Retinal pigment epithelial cell (primary cell): ENCODE measurements at places on chromosomes 1 and 21.

DNA sequence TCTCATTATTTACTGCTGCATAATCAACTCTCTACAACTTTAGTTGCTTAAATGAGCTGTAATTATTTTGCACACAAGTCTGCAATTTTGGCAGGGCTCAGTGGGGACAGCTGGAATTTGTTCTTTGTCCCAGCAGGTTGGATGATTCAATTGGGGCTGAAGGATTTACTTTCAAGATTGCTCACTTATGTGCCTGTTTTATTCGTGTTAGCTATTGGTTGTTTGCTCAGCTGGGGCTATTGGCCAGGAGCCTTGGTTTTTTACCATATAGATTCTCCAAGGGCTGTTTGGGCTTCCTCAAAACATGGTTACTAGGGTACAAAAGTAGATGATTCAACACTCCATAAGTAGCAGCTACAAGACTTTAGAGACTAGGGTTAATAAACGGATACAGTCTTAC is 13.4 kb downstream of the OR10R2 start:
- DNase-seq: no peak

- no peak for DNase-seq
These were observed 47.1 kb downstream of the PHACTR4 start for GRCh38 chr1:28416509-28417194.

DNA sequence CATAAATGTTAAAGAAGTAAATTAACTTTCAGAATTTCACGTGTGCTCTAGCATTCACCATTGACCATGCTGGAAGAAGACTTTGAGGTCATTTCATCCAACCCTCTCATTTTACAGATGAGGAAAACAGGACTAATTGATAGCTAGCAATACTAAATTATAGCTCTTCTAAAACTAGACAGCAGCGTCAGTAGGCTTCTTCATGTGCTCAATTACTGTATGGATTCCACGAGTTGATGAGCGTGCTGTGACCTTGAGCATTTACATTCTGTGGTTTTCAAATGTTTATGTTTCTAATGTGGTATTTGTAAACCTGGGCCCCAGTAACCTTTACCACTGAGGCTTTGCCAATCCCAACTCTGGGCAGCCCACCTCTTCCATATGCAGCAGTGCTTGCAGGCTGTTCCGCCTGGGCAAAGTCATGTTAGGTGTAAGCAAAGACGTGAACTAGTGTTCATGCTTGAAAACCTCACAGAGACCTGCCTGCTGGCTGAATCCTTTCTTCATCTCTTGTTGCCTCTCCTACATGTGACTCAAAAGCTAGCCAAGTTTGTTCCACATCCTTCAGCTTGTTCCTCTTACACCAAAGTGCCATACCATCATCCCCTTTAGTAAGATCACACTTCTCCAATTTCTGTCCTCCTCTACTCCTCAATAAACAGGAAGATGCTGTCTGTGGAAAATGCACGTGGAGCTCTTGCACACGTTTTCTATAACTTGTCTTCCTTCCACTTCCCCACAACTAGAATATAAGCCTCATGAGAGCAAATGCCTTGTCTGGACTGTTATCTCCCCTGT is 17.2 kb downstream of the KCNJ15 start:
- no peak for DNase-seq

DNA sequence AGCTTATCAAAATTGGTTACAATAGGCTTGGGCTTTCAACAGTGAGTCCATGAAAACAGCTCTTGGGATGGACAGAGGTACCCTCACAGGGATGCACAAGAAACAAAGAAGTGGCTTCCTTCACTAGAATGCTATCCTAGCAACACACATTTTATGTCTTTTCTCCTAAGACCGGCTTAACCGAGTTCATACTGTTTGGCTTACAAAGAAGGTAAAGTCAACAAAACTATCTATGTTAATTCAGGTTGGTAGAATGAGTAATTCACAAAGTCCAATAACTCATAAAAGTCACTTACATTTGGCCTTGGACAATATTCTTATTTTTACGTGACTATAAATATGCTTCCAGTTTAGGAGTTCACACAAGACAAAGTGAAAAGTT is 9.0 kb downstream of the ERG start:
- no peak for DNase-seq
